Endodermal cell (in vitro differentiated cells): ENCODE measurements at places on chromosomes 5 and 9.

DNA sequence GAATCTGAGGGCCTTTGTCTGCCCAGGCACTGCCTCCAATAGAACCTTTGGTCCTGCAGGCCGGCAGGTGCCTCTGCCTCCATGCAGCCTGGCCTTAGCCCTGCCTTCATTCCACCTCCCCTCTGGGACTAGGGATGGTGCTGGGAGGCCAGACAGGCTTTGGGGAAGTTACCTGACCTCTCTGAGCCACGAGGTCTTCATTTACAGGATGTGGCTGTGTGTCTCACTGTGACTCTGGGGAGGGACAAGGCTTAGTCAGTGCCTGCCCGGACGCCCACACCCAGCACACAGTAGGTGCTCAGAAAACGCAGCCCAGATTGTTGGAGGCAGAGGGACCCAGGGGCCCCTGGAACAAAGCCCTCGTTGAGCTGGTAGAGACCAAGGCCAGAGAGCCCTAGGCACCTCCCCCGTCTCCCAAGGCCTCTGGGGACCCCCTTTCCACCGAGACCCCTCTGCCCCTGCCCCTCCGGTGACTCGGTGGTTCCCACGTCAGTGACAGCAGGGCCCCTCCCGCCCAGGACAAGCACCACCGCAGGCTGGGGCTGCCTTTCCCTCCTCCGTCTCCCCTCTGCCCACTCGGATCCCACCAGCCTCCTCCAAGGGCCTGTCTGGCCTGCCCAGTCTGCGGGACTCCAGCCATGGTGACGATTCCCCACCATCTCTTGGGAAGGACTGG lies 46.9 kb upstream of the EGFL7 start:
- no peak for DNase-seq

- DNase-seq = no peak
These were observed 169.9 kb downstream of the FANCC start for GRCh38 chr9:95147452-95148207.

DNA sequence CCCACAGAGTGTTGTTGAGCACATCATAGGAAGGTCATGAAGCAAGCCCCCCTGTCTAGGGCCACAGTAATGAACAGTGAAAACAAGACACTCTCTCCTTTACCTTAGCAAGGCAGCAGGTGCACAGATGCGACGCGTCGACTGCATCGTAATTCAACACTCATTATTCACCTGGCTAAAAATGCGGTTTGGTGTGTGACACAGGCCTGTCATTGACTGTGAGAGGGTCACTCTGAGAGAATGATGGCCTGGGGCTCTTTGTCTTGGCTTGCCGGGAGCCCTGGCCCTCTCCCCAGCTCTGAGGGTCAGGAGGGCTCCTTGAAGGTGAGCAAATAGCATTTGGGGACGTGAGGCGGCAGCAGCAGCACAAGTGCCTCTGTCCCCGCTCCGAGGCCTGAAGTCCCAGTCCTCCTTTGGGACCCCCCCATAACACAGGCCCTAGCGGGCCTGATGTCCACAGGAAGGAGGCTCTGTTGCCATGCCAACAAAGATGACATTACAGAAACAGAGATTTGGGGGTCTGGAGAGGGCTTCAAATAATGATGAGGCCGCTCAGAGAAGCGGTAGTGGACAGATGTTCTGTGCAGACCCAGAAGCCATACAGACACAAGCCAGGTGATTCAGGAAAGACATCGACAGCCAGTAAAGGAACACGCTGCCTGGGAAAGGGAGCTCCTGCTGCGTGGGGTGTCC lies 46.7 kb downstream of the SHB start:
- DNase-seq = no peak

- DNase-seq = no peak
These were observed 3.0 kb upstream of the CCNG1 start for GRCh38 chr5:163434401-163434866.

DNA sequence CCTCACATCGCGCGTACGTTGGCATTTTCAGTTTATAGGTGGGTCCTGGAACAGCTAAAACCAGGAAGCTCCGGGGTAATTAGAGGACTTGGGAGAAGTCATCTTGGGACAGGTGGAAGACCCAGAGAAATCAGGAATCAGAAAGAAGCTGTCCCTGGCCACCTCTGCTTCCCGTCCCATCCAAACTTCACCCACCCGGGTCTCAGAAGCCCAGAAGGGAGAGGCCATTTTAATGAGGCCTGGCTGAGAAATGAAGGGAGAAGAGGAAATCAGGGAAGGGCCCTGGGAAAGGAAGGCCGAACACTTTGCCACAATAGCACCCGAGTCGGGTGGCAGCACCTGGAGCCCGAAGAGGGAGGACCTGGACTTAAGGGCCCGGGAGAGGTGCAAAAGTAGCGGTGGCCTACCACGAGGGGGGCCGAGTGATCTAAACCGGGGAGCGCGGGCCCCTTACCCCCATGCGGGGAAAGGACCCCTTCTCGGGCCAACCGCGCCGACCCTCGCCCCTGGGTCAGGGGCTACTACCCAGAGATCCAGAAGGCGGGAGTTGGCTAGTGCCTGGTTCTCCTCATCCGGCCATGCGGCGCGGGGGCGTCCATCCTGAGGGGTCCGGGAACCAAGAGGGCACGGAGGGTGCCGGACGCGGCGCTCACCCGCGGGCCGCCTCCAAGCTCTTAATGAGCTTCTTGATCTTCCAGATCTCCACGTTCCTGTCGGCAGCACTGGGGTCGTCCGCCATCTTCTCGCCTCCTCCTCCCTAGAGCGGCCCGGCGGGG lies 668 bp downstream of the ETF1 start:
- DNase-seq = peak; percentile 59

DNA sequence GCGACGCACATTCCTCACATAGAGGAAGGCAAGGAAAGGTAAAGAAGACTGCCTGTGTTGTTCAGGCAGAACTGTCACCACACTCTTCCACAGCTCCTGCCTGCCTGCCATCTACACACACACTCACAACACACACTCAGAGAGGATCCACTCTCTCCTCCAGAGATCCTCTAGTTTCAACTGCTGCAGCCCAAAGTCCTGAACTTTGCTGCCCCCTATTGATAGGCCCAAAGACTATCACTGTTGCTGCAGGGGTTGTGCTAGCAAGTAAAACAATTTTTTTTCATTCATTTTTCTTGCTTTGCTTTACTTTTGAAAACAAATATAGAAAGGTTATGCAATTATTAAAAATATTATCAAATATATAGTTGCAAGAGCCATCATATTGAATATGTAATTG lies 5.9 kb upstream of the CFAP90 start:
- peak; percentile 79 for DNase-seq

- DNase-seq = peak; percentile 94
These were observed 113.5 kb upstream of the WWC1 start for GRCh38 chr5:168177831-168178450.

DNA sequence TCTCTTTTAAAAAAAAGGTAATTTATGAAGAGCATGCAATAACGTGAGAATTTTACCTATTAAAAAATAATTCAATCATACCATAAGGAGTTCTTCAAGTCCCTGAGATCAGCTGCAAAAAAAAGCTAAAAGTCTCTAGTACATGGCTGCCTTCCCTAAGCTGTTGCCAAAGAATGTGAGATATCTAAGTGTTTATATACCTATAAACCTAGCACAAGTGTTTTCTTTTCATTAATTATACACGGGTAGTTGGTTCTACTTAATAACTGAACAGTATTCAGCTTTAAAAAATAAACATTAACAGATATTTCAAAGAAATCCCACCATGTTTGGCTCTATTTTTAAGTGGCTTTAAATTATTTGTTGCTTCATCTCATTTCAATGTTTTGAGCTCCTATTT lies 25.9 kb downstream of the FNBP1 start:
- DNase-seq = no peak

GRCh38 chr5:64519263-64519662 lies 13.4 kb downstream of the RGS7BP start:
- no peak for DNase-seq

- DNase-seq = no peak
These were observed 31.0 kb downstream of the DOCK2 start for GRCh38 chr5:169667896-169668674.

- no peak for DNase-seq
These were observed 111.1 kb downstream of the GADD45G start for GRCh38 chr9:89715881-89716280.

DNA sequence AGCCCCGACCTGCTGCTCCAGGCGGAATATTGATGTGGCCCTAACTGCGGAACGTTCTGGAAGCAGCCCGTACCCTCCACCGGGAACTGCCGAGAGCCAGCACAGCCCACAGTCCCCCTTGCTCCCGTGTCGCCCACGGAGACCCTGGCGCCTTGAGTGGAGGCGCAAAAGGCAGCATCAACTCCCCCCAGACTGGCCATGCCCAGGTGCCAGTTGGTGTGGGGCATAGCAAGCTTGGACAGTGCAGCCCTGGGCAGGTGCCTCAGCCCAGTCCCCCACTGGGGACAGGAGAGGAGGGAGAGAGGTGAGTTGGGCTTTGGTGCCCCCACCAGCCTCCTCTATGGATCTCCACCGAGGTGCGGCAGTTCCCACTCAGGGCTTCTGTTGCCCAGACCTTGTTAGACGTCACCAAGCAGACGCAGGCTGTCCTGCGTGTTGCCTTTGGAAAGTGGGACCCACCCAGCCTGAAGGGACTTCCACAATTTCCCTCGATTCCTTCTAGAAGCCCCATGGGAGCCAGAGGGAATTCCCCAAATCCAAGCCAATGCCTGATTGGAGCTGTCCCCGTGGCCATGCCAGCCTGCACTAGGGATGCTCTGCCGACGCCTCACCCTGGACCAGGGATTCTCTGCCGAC lies 19.8 kb upstream of the NRARP start:
- DNase-seq = peak; percentile 36

DNA sequence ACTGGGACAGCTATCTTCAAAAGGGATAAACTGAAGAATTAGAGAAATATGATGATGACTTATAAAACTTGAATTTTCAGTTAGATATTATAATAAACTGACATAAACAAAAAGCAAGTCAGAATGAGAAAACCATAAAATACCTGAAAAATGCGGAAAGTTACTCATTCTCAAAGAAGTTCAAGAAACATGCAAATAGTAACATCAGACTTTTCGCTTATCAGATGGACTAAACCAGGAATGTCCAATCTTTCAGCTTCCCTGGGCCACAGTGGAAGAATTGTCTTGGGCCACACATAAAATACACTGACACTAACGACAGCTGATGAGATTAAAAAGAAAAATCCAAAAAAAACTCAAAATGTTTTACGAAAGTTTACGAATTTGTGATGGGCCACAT lies 53.9 kb downstream of the DROSHA start:
- DNase-seq = no peak

DNA sequence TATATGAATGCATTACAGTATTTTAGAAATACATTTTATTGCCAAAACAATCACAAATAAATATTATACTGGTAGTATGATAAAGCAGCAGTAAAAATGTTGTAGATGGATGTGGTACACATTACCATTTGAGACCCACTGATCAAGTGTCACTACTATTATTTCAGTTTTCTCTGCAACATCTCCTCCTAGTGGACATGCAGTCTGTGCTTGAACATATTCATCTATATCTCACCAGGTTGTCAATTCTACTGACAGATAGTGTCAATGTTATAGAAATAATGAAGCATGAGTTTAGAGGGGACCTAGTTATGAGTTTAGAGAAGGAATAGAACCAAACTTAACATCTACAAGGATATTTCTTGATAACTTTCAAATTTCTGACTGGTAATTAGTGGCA lies 39.2 kb upstream of the ELOVL7 start:
- no peak for DNase-seq

DNA sequence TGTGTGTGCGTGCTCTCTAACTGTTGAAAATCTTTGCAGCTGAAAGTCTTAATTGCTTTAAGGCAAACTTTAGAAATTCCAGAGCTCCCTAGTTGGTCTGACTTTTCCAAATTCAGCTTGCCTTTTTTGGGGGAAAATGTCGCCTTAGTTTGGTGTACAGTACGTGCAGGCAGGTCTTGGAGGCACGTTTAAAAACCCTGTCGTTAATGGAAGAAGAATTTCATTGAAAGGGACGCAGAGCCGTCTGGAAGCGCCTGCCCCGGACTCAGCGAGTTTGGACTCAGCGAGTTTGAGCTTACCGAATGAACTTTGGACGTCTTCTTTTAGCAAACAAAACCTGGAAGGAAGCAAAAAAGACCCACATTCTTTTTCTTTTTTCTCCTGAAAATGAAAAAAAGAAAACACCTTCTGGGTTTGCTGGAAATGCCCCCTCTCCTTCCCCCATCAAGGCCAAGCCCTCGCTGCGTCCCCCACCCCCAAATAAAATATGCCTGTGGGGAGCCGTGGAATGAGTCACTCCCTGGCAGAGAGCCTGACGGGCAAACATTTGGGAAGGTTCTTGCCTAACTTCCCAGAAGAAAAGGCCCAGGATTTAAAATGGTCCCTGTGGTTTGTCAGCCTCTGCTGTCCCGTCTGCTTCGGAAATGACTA lies 1.5 kb downstream of the NEK6 start:
- no peak for DNase-seq

DNA sequence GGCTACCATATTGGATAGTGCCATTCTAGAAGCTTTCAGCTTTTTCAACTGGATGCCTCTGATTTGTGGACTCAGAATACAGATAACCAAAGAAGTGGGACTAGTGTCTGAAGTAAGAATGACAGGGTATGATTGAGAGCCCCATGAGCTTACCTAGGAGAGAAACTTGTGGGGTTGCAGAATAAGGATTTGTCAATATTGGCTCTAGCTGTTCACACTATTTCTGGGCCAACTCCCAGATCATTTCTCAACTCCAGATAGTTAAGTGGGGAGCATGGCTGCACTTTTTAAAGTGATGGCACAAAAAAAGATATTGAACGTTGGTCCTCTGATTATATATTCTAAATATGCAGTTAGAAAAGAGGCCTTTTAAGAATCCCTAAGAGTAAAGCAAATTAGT lies 252.1 kb downstream of the DOCK8 start:
- DNase-seq = no peak

- no peak for DNase-seq
These were observed 450.4 kb upstream of the CHD1 start for GRCh38 chr5:99379187-99379586.

DNA sequence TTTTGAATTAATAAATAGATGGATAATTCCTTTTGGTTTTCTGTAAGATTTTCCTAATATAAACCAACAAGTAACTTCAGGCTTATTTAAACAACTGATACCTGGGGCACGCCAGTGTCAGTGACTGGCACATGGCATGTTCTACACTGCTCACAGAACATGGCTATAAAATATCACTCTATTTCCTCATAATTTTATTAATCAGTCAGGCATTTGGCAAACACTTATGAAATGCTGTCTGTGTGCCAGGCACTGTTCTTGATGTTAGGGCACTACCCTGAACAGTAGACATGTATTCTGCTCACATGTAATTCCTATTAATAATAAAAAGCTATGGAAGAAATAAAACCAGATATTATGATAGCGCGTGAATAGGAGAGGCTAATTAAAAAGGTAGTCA lies 661.0 kb downstream of the DTWD2 start:
- DNase-seq = no peak

- DNase-seq = no peak
These were observed 140.2 kb downstream of the NFIB start for GRCh38 chr9:14173713-14174112.

- no peak for DNase-seq
These were observed 16.5 kb downstream of the RICTOR start for GRCh38 chr5:39057734-39058133.

- DNase-seq = no peak
These were observed 620.8 kb downstream of the HTR1A start for GRCh38 chr5:63341442-63341841.
